ENCODE measurements at places on chromosomes 6 and 20.

DNA sequence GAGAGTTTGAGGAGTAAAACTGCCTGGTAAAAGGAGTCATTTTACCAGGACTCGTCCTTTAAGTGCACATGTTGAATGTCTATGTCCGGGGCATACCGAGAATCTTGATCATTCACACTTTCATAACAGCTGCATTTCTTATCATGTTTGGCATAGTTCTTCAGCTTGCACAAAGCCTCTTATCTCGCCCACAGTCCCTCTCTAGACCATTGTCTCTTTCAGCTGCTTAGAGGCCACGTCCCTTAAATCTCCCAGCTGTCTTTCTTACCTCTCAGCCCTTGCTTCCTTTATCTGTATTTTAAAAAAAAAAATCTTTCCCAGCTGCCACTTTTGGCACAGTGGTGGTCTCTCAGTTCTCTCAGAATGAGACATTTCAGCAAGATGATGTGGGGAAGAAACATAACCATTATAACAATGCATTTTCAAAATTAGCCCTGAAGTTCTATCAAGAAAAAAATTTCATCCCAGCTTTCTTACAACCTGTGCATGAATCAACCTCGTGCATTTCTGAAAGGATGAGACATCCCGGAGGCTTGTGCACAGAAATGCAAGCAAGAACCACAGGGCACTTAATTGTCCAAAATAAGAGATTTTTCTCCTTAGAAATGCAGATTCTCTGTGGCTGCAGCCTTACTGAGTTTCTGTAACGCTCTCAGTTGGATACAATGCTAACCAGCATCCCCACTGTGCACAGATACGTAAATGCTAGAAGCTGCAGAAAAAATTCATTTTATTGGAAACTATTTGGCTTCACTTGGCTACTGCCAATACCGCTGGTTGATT is 24.2 kb downstream of the RBM24 start:
- no peak for DNase-seq

- DNase-seq = no peak
These were observed 23.3 kb upstream of the OSTM1 start for GRCh38 chr6:108097882-108098281.

- DNase-seq = no peak
These were observed 176.4 kb downstream of the ARID1B start for GRCh38 chr6:156953479-156954146.

GRCh38 chr6:98036344-98036923 is 753.4 kb upstream of the MMS22L start:
- no peak for DNase-seq

GRCh38 chr6:12228447-12229146 is 61.6 kb upstream of the EDN1 start:
- DNase-seq = no peak

GRCh38 chr6:18118330-18118729 is 4.1 kb downstream of the NHLRC1 start:
- no peak for DNase-seq

- no peak for DNase-seq
These were observed 69.6 kb downstream of the TBXT start for GRCh38 chr6:166097914-166098522.

DNA sequence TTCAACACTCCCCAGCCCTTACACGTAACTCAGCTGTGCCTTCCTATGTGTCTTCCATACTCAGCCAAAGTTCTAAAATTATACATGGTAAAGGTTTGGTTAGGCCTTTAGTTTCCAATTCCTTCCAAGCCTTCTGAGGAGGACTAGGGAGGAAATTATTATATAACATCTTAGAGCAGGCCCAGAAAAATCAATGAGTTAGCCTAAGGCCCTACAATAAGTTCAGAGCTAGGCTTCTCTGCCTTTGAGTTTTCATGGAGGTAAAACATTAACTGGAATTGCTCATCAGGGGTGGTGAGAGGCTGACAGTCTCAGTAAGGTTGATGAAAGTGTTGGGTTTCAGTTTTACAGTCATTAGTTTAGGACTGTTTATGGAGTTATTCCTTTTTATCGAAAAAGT is 286.0 kb downstream of the ADGB start:
- DNase-seq = no peak

All from T-helper 17 cell (primary cell).